Activated CD8-positive, alpha-beta memory T cell treated with anti-CD3 and anti-CD28 coated beads for 1 hour (primary cell): ENCODE measurements at places on chromosomes 1 and 21.

- DNase-seq = no peak
Measured at GRCh38 chr1:46643368-46643775, 24.8 kb downstream of the ATPAF1 start.

DNA sequence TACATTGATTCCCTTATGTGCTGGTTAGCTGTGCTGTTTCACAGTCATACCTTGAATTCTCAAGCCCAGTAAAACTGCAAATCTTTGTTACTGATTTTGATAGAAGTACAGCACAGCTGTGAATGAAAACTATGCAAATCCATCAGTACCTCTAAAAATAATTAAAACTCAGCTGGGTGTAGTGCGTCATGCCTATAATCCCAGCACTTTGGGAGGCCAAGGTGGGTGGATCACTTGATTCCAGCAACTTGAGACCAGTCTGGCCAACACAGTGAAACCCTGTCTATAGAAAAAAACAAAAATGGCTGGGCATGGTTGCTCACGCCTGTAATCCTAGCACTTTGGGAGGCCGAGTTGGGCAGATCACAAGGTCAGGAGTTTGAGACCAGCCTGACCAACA lies 61.2 kb downstream of the NUP210L start:
- no peak for DNase-seq

GRCh38 chr1:117656202-117656641 lies 50.4 kb downstream of the TENT5C start:
- DNase-seq = peak; percentile 42

DNA sequence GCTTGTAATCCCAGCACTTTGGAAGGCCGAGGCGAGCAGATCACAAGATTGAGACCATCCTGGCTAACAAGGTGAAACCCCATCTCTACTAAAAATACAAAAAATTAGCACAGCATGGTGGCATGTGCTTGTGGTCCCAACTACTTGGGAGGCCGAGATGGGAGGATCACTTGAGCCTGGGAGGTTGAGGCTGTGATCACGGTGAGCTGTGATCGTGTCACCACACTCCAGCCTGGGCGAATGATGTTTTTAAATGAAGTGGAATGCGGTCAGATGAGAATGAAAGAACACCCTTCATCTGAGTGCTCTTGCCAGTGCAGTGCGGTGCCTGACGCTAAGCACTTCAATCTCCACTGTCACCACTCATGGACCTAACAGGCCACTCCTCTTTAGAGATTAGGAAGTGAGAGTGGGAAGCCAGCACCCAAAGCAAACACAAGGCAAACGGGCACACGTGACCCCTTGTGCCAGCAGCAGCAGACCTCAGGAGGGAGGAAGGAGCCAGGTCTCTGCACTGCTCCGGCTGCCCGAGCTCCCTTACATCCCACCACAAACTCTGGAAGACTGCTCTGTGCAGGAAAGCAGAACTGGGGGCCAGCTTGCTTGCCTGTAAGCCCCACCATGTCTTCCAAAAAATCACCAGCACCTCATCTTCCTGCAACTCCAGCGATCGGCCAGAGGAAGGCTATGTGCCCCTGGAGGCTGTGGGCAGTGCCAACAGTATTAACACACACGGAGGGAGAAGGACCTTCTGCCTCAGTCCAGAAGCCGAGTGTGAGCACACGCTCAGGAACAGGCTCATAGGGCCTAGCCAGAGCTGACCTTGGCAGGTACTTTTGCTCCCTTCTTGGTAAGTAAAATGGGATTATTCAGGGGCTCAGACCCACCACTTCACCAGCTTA lies 9.7 kb downstream of the CTNNBIP1 start:
- DNase-seq = no peak

DNA sequence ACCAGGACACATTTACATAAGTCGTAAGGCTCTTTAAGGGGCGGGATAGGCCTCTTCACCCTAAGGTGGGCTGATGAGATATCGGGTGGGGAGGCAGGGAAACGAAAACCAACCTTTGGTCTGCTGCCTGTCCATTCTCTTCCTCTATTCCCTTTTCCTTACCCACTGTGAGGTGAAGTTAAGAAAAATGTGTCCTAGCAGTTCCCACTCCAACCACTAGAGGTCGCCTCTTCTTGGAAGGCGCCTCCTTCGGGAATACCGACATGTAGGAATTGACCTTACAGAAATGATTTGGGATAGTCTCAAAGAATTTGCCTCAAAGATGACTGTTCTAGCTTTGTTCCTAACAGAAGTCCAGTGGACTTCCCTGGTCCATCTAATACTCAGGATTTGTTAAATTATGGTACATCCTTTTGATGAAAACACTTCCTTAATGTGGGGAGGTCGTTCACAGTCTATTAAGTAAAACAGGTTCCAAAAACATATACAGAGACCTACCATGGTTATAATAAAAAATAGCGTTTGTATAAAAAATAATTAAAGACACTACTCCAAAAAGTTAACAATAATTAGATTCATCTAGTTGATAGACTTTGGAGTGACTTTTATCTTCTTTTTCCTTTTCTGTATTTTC lies 14.1 kb downstream of the AZIN2 start:
- no peak for DNase-seq

DNA sequence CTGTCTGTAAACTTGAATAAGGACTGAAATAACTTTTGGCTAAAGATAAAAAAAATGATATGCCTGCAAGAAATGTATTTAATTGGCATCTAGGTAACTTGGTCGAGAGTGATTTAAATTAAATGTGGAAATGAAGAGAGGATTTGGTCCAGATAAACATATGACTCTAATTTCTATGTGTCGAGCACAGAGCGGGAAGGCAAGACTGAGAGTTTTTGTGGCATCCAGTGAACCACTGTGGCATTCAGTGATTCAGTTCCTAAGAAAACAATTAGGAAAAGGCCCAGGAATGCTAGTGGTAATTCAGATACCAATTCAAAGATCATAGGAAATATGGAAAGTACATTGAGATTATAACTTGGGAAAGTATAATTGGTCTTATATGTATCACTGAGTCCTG lies 39.6 kb downstream of the PDE4B start:
- no peak for DNase-seq

- no peak for DNase-seq
Measured at GRCh38 chr1:54487571-54488050, 60.4 kb upstream of the ACOT11 start.

- DNase-seq = no peak
Measured at GRCh38 chr1:3000214-3000613, 21.1 kb upstream of the ACTRT2 start.

- DNase-seq = no peak
Measured at GRCh38 chr21:45169001-45169400, 94.6 kb downstream of the ADARB1 start.

DNA sequence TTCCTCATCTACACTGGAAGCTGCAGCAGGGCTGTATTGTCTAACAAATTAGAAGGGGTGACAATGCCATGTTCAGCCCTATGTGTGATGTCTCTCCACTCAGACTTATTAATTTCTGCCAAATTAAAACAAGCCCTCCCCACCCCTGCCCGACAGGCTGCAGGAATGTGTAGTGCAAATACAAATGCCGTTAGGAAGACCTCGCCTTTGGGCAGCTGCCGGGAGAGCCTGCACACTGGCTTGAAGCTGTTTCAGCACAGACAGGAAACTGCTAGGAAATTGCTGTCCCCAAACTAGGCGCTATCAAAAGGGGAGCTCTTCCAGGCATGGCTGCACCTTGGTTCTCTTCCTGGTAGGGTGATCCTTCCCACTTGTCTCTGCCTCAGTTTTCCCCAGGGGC lies 135.2 kb downstream of the ELAVL4 start:
- no peak for DNase-seq
